ENCODE measurements at places on chromosomes 6 and 20. TPM values are rescaled to one million over a fixed set of nuclear protein-coding genes. Genes with fewer than 3 reads are reported as not detected.

The ELMO2 gene
- 51.6 TPM for total RNA-seq

The ASIP gene
- not detected for total RNA-seq

The MAPK13 gene
- total RNA-seq = 59.3 TPM

The RSPO3 gene
- not detected for total RNA-seq

The C6orf141 gene
- total RNA-seq = 60.9 TPM

The HDGFL1 gene
- total RNA-seq = not detected

The LINC00237 gene
- not detected for total RNA-seq

The PGC gene
- not detected for total RNA-seq

The HLA-DOB gene
- 0.97 TPM for total RNA-seq

- H3K4me1 ChIP-seq = no peaks in the 10 kb centered on the region
- no peak for DNase-seq
- H3K27me3 ChIP-seq = no peaks in the 10 kb centered on the region
- no peaks in the 10 kb centered on the region for H3K36me3 ChIP-seq
- no peak overlapping the region for H3K27ac ChIP-seq
Measured at GRCh38 chr6:108872575-108872974, 24.4 kb downstream of the ARMC2 start.

- H3K27ac ChIP-seq = peak overlapping the region; percentile 80
- DNase-seq = no peak
- peaks cover 11% of the 10 kb centered on the region for H3K36me3 ChIP-seq
- H3K4me3 ChIP-seq = peak overlapping the region; percentile 58
Measured at GRCh38 chr20:17556837-17557674, 12.8 kb upstream of the DSTN start.

DNA sequence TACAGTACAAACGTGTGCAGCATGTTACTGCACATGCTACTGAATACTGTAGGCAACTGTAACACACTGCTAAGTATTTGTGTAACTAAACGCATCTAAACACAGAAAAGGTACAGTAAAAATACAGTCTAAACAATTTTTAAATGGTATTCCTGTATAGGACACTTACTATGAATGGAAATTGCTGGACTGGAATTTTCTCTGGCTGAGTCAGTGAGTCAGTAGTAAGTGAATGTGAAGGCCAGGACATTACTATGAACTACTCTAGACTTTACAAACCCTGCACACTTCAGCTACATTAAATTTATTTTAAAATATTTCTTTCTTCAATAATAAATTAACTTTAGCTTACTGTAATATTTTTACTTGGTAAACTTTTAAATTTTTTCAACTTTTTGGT lies 225.0 kb upstream of the TENT5A start:
- H3K4me1 ChIP-seq = peaks cover 15% of the 10 kb centered on the region
- H3K27ac ChIP-seq = no peak overlapping the region
- no peak overlapping the region for H3K4me3 ChIP-seq
- H3K36me3 ChIP-seq = no peaks in the 10 kb centered on the region
- no peak for DNase-seq
- H3K27me3 ChIP-seq = no peaks in the 10 kb centered on the region

GRCh38 chr20:47776639-47777038 lies 8.6 kb downstream of the SULF2 start:
- no peak overlapping the region for H3K27ac ChIP-seq
- no peaks in the 10 kb centered on the region for H3K27me3 ChIP-seq
- DNase-seq = no peak
- H3K4me1 ChIP-seq = peaks cover 26% of the 10 kb centered on the region
- no peak overlapping the region for H3K4me3 ChIP-seq

GRCh38 chr6:127924440-127924839 lies 23.6 kb upstream of the THEMIS start:
- no peak overlapping the region for H3K4me3 ChIP-seq
- DNase-seq = no peak
- no peaks in the 10 kb centered on the region for H3K36me3 ChIP-seq
- H3K27me3 ChIP-seq = no peaks in the 10 kb centered on the region
- no peak overlapping the region for H3K27ac ChIP-seq
- H3K4me1 ChIP-seq = peaks cover 12% of the 10 kb centered on the region

- no peak for DNase-seq
- H3K27ac ChIP-seq = no peak overlapping the region
- no peak overlapping the region for H3K4me3 ChIP-seq
- H3K36me3 ChIP-seq = no peaks in the 10 kb centered on the region
Measured at GRCh38 chr6:67694127-67694526, 941.0 kb upstream of the ADGRB3 start.

DNA sequence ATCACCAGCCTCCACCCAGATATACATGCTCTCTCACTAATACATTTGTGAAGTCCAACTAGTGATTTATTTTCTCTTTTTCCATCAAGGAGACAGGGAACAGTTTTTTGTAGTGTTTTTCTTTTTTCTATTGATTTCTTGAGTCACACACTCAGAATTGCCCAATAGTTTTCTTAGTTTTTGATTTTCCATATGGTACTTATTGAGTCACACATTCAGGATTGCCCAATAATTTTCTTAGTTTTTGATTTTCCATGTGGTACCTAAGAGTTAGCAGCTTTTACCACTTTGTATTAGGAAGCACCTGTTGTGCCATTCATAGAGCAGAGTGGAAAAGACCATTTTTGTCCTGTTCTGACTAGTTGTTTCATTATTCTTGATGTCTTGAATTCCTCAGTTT lies 1268.8 kb downstream of the EPHA7 start:
- H3K27ac ChIP-seq = no peak overlapping the region
- H3K36me3 ChIP-seq = no peaks in the 10 kb centered on the region
- no peaks in the 10 kb centered on the region for H3K27me3 ChIP-seq
- H3K4me3 ChIP-seq = no peak overlapping the region

DNA sequence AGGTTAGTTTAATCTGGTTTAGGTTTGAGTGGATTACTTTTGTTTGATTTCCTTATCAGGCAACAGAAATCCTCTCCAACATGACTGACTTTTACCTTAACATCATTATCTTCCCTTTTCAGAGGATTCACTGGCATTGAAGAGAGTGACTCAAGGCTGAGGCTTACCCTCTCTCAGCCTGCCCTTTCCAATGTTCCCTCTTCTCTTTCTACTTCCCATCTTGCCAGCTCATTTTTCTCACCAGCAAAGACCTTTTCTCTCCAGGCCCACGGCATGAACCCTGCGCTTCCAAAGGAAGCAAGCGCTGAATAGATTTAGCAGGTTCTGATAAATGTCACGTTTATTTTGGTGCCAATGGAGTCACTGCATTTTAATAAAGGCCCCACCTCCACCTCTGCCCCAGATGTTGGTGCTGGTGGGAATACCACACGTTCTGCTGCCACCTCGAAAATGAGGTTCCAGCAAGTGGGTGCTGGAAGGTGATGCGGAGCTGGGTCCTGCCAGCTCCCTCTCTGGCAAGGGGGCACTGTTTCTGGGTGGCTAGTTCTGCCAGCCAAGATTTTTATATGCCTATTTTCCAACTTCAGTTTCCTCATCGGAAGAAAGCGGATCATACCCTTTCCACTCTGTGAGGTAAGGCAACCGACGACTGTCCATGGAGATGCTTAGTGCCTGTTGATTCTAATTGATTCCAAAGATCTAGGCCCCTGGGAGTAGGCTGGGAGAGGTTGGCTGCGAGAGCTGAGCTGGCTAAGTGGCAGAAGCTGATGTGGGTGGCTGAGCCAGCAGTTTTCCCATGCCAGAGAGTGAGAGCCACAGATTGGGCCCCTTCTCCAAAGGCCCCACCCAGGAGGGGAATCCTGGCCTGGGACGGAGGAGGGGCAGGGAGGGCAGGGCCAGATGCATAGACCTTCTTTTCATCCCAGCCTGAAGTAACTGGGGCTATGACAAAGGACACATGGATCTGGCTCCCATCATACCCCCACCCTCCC lies 87.7 kb upstream of the MAFB start:
- H3K4me3 ChIP-seq = no peak overlapping the region
- peaks cover 64% of the 10 kb centered on the region for H3K27me3 ChIP-seq
- DNase-seq = no peak
- no peak overlapping the region for H3K27ac ChIP-seq

DNA sequence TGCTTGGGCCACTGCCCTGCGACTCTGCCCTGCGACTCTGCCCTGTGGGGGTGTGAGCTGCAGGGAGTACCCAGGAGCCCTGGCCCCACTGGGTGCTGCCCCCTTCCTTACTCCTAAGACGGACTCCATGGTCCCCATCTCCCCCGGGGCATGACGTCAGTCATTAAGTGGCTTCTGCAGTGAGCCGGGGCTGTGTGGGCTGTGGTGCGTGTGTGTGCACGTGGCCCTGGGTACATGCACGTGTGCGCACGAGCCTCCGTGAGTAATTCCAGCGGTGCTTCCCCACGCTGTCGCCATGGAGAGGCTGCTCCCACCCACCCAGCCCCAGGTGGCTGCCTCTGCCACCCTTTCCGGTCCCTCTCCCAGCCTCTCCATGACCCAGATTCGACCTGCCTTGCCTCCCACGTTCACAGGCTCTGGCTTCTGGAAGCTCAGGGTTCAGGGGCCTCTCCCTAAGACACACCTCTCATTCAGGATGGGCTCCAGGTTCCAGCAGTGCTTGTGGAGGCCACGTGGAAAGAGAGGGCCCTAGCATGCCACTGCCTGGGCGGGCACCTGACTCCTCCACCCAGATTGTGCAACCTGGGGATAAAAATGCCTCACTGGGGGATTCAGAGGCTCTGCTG lies 88.3 kb downstream of the DLGAP4 start:
- H3K4me1 ChIP-seq = no peaks in the 10 kb centered on the region
- H3K36me3 ChIP-seq = no peaks in the 10 kb centered on the region
- H3K27me3 ChIP-seq = peaks cover 80% of the 10 kb centered on the region
- no peak overlapping the region for H3K4me3 ChIP-seq
- no peak for DNase-seq
- H3K27ac ChIP-seq = no peak overlapping the region

DNA sequence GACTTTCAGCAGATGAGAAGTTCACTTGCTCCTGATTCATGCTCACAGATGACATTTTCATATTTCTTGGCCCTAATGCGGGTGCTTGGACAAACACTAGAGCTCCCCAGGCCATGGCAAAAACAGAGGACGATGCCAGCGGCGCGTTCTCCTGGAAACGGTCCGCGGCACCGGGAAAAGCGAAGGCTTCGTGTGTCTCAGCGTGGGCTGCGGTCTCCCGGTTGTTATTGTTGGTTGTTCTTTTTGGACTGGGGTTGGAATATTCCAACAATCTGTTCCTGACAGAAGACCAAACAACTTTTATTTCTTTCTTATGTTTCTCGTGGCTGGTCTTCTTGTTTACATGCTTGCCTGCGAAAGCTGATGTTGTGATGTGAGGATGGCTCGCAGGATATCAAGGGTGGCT lies 46.8 kb upstream of the NEDD9 start:
- peaks cover 42% of the 10 kb centered on the region for H3K4me1 ChIP-seq
- no peaks in the 10 kb centered on the region for H3K27me3 ChIP-seq
- no peak overlapping the region for H3K4me3 ChIP-seq

GRCh38 chr6:22071270-22072041 lies 225.4 kb downstream of the PRL start:
- no peaks in the 10 kb centered on the region for H3K27me3 ChIP-seq
- peaks cover 7% of the 10 kb centered on the region for H3K4me1 ChIP-seq
- no peak for DNase-seq
- H3K36me3 ChIP-seq = no peaks in the 10 kb centered on the region
- H3K27ac ChIP-seq = no peak overlapping the region

- no peak for DNase-seq
- no peaks in the 10 kb centered on the region for H3K4me1 ChIP-seq
- no peaks in the 10 kb centered on the region for H3K36me3 ChIP-seq
- no peaks in the 10 kb centered on the region for H3K27me3 ChIP-seq
- no peak overlapping the region for H3K4me3 ChIP-seq
Measured at GRCh38 chr6:123224077-123224476, 228.0 kb downstream of the CLVS2 start.

- no peak overlapping the region for H3K4me3 ChIP-seq
- H3K27ac ChIP-seq = no peak overlapping the region
- H3K27me3 ChIP-seq = no peaks in the 10 kb centered on the region
Measured at GRCh38 chr6:132598473-132598872, 8.9 kb upstream of the TAAR5 start.

- no peak overlapping the region for H3K27ac ChIP-seq
- peak overlapping the region; percentile 26 for H3K4me3 ChIP-seq
- no peaks in the 10 kb centered on the region for H3K36me3 ChIP-seq
- H3K4me1 ChIP-seq = peaks cover 13% of the 10 kb centered on the region
- no peaks in the 10 kb centered on the region for H3K27me3 ChIP-seq
Measured at GRCh38 chr6:54632984-54633565, 213.5 kb upstream of the FAM83B start.
